ENCODE measurements at places on chromosomes 6 and 20.

- no peak for DNase-seq
These were observed 91.9 kb downstream of the RNGTT start for GRCh38 chr6:88871498-88871897.

GRCh38 chr20:60168963-60169362 is 210.7 kb downstream of the CDH26 start:
- no peak for DNase-seq

- DNase-seq = no peak
These were observed 31.5 kb downstream of the PYGB start for GRCh38 chr20:25279403-25279802.

GRCh38 chr6:3777730-3778461 is 26.4 kb upstream of the PXDC1 start:
- no peak for DNase-seq

GRCh38 chr6:4018171-4018923 is 60.6 kb downstream of the FAM217A start:
- DNase-seq = peak; percentile 91

- DNase-seq = no peak
These were observed 234.4 kb downstream of the CENPW start for GRCh38 chr6:126574301-126574700.

Measured in T follicular helper cell (primary cell).